ENCODE measurements at places on chromosomes 7 and 10.

DNA sequence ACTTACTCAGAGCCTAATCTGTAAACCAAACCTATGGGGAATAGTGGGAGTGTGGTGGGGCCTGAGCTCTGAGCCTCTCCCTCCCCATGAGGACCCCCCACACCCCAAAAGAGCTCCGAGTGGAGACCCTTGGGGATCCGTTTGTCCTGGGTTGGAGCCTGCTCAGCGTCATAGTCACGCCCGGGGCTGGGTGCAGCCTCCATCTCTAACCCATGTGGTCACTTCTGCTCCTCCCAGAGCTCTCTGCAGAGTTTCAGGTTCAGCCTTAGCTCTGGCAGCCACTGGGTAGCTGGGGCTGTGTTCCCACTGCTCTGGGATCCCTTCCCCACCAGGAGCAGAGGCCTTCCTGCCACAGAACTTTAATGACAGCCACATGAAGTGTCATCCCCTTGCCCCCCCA, 25.9 kb downstream of the PFKFB3 start:
- no peak for DNase-seq

GRCh38 chr7:19397911-19398310, 252.7 kb upstream of the FERD3L start:
- no peak for DNase-seq

DNA sequence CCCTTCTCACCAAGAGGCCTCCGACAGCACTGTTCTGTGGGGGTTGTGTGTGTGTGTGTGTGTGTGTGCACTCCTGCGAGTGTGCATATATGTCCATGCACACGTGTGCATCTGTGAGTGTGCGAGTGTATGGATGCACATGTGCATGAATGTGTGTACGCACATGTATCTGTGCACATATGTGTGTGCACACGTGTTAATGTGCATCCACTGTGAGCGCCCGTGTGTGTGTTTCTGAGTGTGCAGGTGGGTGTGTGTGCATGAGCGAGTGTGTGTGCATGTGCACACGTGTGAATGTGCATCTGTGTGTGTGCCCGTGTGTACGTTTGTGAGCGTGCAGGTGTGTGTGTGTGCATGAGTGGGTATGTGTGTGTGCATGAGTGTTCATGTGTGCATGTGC, 48.5 kb upstream of the FOXL3 start:
- no peak for DNase-seq

DNA sequence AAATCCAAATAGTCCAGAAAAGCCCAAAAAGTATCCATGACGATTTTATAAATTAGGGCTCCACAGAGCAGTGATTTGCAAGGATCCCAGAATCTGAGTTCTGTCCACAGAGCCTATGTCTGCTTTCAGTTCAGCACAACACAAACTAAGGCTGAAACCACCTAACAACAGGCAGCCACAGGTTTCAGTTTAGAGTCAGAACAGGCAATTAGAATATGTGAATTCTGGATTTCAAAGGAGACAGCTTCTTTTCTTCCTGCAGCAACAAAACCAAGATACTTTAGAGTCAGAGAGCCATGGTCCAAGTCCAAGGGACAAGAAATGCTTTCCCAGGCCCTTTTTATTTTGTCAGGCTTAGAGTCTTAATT, 23.6 kb downstream of the IFIT3 start:
- DNase-seq, result no peak

- peak; percentile 50 for DNase-seq
Observed at GRCh38 chr7:3106361-3106826, 62.7 kb upstream of the CARD11 start.

DNA sequence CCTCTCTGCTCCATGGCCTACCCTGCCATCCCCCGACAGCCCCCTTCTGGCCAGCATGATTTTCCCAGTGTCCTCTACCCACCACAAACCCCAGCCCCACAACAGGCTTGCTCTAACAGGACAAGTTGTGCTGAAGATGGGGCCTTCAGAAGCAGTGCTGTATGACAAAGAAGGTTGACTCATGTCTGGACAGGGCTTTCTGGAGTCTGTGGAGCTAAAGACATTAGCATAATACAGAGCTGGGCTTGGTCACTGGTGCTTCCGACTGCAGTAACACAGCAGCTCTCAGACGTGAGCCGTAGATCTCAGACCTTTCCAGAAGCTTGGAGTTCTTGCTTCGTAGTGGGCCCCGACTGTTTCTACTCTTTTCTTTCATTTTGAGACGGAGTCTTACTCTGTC, 100.5 kb downstream of the GTF2IRD1 start:
- DNase-seq, result no peak

DNA sequence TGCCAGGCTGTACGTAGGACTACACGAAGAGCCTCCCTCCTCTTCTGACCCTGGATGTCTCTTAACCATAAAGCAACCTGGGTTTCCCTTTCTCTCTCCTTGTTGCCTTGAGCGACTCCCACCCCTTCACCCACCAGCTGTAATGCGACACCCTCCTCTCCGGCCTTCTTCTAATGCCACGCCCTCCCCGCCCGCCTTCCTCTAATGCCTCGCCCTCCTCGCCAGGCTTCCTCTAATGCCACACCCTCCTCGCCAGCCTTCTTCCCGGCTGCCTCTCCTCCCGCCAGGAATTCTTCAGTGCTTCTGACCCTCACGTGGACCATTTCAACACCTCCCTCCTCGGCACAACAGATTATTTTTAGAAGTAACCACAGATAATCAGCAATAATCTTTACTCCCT, 348.5 kb upstream of the SHH start:
- DNase-seq, result no peak

GRCh38 chr7:116395141-116395791, 104.3 kb upstream of the CAV2 start:
- no peak for DNase-seq

DNA sequence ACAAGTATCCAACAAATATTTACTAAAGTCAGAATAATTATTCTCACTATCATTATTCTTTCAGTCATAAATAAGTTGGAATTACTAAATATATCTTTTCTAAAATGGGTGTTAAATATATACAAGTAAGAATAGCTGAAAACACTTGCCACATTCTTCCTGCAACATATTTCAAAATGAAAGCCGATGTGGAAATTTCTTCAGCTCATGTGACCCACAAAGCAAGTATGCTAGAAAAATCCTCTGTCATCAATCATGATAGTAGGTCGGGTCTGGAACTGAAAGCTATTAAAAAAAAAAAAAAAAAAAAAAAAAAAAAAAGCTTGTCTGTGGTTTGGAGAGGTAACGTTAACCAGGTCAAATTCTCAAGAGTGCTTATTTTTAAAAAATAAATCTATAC, 344.7 kb downstream of the NEBL start:
- no peak for DNase-seq

DNA sequence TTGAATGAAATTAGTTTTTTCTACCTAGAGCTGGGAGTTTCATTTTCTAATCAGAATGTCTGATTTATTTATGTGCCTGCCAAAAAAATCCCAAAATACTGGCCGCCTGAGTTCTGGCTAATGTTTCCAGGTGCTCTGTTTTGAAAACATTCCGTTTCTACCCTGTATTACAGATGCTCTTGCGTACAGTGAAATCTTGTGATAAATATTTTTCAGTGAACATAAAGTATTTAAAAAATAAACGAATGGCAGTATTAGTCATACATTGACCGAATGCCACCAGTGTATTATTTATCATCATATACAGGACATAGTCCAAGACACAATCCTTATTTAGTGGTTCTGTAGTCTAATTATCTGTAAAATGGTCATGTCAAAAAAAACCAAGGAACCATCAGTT, 102.8 kb downstream of the KAT6B start:
- no peak for DNase-seq

- no peak for DNase-seq
Observed at GRCh38 chr7:91835826-91836368, 44.6 kb downstream of the MTERF1 start.

- DNase-seq, result no peak
Observed at GRCh38 chr7:111292026-111292470, 201.1 kb downstream of the LRRN3 start.

DNA sequence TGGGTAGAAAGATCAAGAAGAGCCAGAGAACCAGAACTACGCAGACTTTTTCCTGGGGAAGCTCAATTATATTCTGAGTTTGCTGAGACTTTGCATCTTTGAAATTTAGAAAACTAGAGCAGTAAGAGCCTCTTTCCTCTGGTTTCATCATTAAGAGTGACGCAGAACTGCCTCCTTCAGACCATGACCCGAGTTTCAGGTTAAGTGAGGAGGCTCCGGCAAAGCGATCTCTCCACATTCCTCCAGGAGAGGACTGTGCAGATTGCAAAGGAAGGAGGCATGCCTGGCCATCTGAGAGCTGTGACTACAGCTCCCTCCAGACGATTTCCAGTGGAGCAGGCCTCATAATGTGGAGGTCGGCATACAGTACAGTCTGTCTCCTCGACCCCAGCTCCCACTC, 115.8 kb upstream of the LANCL2 start:
- no peak for DNase-seq

- DNase-seq, result no peak
Observed at GRCh38 chr7:27151931-27152815, at the start of gene HOXA3. HOXA3 (minus strand) TSS chr7:27152583; CDS start chr7:27110640, 41,943 bp downstream.

DNA sequence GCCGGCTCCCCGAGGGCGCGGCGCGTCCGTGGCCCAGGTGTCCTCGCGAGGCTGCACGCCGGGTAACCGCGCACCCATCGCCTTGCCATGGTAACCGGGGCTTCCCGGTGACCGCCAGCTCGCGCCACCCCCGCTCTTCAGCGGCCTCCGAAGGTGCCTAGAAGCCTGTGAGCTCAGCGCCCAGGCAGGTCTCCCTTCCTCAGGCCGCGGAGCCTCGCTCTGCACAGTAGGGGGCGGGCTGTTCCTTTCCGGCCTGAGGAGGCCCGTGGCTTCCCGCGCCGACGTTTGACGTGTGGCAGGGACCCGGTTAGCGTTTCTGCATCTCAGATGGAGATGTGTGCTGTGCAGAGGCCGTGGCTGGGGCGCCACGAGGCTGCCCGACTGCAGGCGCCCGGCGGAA, 117.1 kb downstream of the DYNC2I1 start:
- peak; percentile 67 for DNase-seq

GRCh38 chr10:75294866-75295701, 59.3 kb upstream of the COMTD1 start:
- DNase-seq, result peak; percentile 76

DNA sequence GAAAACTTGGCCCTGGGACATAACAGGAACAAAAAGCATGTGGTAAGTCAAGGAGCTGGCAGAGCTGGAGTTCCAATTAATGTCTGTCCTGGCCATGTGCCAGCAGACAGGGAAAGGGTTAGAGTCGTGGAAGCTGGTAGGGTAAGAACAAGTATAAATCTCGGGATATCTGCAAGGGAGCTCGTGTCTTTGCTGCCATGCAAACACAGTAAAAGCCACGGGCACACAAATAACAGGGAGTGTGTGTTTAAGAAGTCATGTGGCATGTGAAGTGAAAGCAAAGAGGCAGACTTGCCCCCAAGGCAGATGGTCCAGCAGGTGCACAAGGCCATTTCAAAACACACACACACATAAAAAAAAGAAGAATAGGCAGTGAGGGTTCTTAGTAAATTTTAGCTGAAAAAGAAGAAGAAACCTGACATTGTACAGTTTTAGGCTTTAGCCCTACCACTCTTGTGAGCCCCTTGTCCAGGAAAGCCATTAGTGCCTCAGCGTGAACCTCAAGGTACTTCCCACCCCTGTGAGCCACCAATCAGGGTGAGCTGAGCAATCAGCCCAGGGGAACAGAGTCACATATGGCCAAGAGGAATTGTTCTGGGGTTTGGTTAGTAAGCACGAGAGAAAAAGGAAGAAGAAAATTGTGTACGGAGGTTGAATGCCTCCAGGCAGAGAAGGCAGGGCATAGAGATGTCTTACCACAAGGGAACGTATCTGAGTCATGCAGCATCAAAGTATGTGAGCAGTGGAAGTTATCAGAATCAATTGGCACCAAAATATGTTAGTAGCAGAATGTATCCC, 32.8 kb upstream of the ARHGAP12 start:
- peak; percentile 22 for DNase-seq

All from stimulated activated naive CD8-positive, alpha-beta T cell treated with anti-CD3 and anti-CD28 coated beads, Interleukin-15, Interleukin-2, amounts not matched to agents 100 U/mL and 50 U/mL, for 24 hours (primary cell).